ENCODE measurements at places on chromosomes 7 and 10.
A peak's percentile ranks its signal among the peaks of the same experiment; 100 is the strongest.

DNA sequence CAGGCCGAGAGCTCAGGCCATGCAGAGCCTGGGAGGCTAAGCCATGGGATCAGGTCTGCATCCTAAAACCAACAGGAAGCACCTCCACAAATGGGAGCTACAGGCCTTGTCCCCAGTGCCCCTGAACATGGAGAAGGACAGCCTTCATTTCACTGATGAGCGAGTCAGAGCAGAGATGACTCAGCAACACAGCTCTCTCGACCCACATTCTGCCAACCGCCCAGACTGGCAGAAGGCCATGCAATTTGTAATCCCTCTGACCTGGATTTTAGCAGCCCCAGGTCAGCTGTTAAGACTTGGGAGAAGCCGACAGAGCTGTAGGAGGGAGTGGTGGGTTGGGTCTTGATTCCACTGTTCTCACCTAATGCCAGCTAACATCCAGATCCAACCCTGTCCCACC lies 25.5 kb downstream of the VOPP1 start:
- DNase-seq: no peak

GRCh38 chr7:39589323-39590111 lies 23.3 kb downstream of the YAE1 start:
- DNase-seq: peak; percentile 32

DNA sequence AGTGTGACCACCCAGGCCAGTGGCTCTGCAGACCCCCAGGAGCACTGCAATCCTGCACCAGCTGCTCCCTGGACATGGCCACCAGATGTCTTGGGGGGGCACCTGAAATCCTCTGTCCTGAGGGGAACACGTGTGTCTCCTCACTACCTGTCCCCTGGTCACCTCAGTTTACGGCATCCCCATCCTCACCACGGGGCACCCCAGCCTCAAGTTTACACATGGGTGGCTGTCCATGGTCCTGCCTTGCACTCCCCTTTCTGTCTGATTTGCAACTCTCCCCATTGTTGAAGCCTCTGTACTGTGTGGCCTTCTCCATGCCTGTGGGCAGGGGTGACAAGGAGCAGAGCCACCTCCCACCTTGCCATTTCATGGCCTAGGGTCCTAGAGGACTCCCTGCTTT lies 67.2 kb downstream of the RAMP3 start:
- no peak for DNase-seq

DNA sequence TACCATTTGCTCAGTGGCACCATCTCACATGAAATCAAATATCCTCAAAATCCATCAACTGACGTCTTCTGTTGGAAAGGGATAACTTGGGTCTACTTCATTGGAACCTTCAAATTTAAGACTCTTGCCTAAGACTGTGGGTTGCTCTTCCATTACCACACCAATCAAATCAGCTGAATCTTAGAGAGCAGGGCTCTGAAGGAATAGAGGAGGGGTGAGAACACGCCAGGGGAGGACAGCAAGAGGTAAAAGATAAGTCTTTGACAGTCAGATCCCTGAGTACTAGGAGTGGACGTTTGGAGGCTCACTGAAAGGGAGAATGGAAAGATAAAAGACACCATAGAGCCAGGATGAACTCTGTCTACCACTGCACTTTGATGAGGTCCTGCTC lies 107.5 kb downstream of the CCDC71L start:
- no peak for DNase-seq

DNA sequence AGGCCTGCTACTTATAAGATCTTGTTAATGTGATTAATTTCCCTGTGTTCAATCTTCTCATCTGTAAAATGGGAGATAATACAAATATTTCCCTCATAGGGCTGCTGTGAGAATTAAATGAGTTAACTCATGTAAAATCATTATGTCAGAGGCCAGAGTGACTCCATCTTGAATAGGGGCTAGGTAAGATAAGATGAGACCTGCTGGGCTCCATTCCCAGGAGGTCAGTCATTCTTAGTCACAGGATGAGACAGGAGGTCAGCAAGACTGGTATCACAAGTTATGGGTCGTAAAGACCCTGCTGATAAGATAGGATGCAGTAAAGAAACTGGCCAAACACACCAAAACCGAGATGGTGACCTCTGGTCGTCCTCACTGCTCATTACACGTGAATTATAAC lies 200.7 kb downstream of the CYP26A1 start:
- no peak for DNase-seq

DNA sequence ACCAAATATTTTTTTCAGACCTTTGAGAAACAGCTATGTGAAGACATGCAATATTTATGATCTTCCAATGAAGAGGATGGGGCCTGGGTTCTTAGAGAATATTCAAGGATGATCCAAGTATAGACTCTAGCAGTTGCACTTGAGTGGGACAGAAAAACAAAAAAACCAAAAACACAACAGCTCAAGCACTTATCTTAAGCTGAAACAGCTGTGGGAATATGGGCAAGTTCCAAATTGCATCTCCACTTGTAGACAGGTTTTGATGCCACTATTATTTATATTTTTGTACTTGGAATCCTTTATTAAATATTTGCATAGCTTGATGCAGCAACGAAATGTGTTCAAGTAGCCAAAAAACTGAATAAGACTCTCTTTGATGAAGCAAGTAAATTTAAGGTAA lies 2.2 kb upstream of the PDK4 start:
- no peak for DNase-seq

DNA sequence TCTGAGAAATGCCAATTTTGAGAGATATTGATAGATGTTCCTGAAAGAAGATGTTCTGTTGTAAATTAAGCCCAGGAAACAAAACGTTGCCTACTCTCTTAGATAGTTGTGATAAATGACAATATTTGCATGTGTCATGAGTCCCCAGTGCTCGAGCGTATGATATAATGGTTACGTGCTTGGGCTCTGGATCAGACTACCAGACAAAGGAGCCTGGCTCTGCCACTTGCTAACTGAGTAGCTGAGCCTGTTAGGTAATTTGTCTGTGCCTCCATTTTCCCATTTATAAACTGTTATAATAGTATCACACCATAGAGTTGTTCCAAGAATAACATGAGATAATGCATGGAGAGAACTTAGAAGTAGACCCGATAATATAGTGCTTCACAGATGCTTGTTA lies 1.8 kb downstream of the A1CF start:
- no peak for DNase-seq

DNA sequence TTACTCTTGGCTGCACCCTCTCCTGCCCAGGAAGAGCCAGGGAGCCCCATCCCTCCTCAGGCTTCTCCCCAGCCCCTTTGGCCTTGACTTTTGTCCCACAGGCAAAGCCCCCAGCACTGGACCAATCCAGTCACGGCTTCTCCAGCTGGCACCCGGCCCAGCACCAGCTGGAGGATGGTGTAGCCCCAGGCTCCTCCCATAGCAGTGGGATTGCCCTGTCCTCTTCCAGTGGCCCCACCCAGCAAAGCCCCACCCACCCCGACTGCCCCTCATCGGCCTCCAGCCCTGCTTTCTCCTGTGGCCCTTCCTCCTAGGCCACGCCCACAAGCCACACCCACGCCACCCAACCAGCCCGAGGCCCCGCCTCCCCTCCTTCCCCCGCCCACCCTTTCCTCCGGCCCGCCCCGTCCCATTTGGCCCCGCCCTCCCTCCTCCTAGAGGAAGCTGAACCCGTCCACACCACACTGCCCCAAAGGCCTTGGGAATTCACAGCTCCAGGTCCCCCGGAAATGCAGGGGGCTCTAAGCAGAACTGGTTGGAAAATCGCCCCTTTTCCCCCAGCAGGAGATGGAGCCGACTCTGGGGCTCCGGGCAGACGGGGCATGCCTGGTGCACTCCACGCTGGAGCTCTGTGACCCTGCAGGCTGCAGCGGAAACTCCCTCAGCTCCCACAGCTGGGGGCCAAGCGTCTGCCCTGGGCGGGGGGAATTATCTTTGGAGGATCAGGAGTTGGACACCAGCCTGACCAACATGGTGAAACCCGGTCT lies 25.2 kb downstream of the GET4 start:
- DNase-seq: peak; percentile 34

- no peak for DNase-seq
Measured at GRCh38 chr10:12400266-12400931, 51.1 kb downstream of the CAMK1D start.

DNA sequence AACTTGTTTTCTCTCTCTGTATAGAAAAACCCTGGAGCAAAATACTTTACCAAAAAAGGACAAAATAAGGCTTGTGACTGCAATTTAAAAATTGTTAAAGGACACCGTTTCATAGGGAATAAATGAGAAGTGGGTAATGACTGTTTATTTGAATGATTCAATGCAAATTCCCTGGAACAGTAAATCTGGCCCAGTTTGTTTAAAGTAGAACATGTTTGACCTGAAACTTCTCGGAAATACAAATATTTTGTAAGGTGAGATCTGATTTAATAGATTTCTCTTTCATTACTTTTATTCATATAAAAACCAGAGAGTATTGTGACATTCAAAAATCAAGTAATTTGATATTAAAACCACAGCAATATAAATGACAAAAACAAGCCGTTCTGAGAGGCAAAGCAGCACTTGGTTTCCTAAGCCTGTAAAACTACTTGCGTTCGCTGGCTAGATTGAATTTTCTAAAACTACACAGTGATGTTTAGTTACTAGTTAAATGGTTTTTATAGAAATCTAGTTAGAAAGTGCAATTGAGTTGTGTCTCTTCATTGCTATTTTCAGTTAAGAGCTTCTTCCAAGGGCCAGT lies 76.8 kb upstream of the PITRM1 start:
- DNase-seq: no peak

DNA sequence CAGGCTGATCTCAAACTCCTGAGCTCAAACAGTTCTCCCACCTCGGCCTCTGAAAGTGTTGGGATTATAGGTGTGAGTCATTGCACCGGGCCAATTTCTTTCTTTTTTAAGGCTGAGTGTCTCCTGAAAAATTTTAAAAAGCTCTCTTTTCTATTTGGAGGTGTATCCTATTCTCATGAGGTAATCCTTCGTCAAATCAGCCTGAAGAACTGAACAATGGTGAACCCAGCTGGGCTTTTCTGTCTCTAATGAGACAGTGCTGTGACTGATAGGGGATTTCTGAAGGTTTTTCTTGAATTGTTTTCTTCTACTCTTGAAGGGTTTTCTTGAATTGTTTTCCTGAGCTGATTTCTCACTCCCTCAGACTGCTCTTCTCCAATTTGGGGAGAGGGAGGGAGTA lies 30.9 kb upstream of the CALU start:
- no peak for DNase-seq

- no peak for DNase-seq
Measured at GRCh38 chr10:31129271-31129670, 97.6 kb upstream of the ZNF438 start.

GRCh38 chr7:151424799-151425198 lies 15.0 kb upstream of the WDR86 start:
- DNase-seq: no peak

DNA sequence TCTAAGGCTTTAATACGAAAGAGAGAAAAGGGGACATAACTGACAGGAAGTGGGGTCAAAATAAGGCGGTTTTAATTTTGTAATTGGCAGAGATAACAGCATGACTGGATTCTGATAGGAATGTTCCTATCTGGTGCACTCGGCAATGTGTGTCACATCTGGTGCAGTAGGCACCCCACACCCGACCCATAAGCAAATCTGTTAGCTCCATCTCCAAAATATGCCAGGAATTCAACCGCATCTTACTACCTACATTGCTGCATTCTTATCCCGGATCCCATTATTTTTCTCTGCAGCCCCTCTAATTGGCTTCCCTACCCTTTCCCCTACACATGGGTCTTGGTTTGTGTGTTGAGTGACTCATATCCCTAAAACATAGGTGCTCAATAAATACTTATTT lies 19.1 kb upstream of the GALNT11 start:
- no peak for DNase-seq

GRCh38 chr7:148935451-148935850 lies 51.4 kb upstream of the EZH2 start:
- no peak for DNase-seq

GRCh38 chr7:34762764-34763163 lies 104.7 kb downstream of the NPSR1 start:
- no peak for DNase-seq

GRCh38 chr7:26331113-26331512 lies 39.5 kb downstream of the SNX10 start:
- no peak for DNase-seq

GRCh38 chr7:35384761-35385700 lies 131.1 kb upstream of the TBX20 start:
- no peak for DNase-seq

- DNase-seq: no peak
Measured at GRCh38 chr7:26664735-26665416, 199.5 kb downstream of the SKAP2 start.

Measured in T-helper 9 cell (primary cell).